ENCODE measurements at places on chromosomes 7 and 10.
A peak's percentile ranks its signal among the peaks of the same experiment; 100 is the strongest.

- peak; percentile 84 for DNase-seq
These were observed 3.2 kb downstream of the PARP12 start for GRCh38 chr7:140059273-140060242.

DNA sequence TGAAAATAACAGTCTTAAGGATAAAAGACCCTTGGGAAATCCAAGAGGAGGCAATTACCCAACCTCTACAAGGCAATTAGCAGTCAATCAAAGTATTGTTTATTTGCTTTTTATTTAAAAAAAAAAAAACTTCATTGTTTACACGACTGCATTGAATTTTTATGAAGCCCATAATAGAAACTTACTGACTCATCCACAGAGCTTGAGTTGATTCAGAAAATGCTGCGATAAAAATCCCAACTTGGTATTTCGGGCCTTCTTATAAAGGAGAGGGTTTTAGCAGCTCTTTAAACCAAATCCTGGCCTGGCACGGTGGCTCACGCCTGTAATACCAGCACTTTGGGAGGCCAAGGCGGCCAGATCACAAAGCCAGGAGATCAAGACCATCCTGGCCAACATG, 69.2 kb upstream of the PALS2 start:
- no peak for DNase-seq

DNA sequence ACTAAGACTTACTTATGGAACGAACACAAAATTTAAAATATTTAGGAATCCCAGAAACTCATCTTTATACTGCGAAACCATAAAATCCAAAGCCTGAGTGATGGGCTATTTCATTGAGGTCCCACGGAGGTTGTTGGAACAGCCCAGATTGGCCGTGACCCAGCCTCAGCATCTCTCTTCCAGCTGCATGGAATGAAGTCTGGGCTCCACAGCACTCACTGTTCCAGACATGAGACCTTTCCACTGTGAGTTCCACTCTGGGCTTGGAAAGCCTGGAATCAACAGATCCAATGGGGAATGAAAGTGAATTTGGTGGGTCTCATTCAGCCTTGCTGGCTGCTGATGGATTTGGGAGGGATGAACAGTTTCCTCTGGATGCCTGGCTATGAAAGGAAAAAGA, 184.9 kb downstream of the EMX2 start:
- DNase-seq: no peak

DNA sequence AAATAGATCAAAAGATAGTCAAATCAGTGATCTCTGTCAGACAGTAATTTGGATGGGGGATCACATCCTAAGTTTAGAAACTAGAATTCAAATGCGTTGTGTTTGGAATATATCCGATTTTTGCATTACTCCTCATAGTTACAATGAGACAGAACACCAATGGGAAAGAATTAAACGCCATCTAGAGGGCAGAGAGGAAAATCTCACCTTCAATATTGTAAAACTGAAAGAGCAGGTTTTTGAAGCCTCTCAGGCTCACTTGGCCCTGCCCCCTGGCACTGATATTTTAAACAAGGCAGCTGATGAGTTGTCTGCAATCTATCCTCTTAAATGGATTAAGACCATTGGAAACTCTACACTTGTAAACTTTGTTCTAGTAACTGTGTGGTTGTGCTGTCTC, 17.7 kb downstream of the FRG2B start:
- peak; percentile 23 for DNase-seq

GRCh38 chr7:31126976-31127375, 74.9 kb downstream of the ADCYAP1R1 start:
- DNase-seq: peak; percentile 38
